SJSA1 (cell line): ENCODE measurements at places on chromosomes 5 and 9. TPM values are rescaled to one million over a fixed set of nuclear protein-coding genes. Genes with fewer than 3 reads are reported as not detected.

TMEM215 gene
- total RNA-seq, result not detected in 2 replicates

GRCh38 chr9:95382433-95382832 is 64.9 kb upstream of the FANCC start:
- DNase-seq, result no peak

- DNase-seq, result no peak
Observed at GRCh38 chr9:128204858-128205257, 1.7 kb downstream of the DNM1 start.

DNA sequence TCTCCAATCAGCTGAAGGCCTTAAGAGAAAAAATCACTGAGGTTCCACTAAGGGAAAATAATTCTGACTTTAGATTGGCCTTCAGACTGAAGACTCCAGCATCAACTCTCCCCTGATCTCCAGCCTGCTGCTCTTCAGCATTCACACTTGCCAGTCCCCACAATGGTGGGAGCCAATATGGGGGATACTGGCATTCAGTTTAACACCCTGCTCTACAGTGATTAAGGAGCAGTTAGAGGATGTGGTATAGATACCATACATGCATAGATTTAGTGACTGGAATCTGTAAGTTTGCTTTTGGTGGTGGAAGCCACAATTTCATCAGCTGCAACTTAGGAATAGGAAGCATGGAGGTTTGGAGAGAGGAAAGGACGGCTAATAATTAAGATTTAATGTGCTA is 2017.7 kb upstream of the CDH6 start:
- no peak for DNase-seq
